Activated naive CD4-positive, alpha-beta T cell treated with anti-CD3 and anti-CD28 coated beads, Interleukin-2, amount 10 ng/mL, durations not matched to agents 7 days and 5 days (primary cell): ENCODE measurements at places on chromosomes 7 and 10.
A peak's percentile ranks its signal among the peaks of the same experiment; 100 is the strongest.

DNA sequence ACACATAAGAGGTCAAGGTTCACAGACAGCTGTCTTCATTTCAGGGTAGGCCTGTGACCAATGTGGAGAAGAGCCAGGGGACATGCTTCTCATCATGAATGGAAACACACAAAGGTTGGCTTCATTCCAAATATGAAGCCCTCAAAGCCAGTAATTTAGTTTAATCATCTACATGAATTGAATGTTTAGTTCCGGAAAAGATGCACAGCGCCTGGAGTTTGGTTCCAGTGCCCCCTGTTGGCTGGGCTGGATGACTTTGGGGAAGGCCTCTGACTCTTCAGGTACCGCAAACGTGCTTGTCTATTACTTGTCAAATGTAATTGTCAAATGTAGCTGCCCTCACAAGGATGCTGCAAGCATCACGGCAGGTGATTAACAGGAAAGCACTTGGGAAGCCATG lies 130.7 kb downstream of the ADRA2A start:
- DNase-seq: peak; percentile 56
- no peak overlapping the region for H3K4me3 ChIP-seq
- H3K27me3 ChIP-seq: peaks cover 32% of the 10 kb centered on the region
- H3K4me1 ChIP-seq: no peaks in the 10 kb centered on the region
- H3K27ac ChIP-seq: no peak overlapping the region

DNA sequence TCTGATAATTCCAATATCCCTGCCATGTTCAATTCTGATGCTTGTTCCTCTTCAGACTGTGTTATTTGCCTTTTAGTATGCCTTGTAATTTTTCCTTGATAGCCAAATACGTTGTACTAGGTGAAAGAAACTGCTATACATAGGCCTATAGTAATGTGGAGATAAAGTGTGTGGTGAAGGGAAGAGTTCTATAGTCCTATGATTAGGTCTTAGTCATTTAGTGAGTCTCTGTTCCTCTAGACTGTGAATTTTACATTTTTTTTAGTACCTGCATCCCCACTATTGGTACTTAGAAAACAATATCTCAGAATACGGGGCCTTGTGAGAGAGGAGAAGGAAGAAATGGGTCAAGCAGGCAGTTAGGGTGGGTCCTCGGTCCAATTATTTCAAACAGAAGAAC lies 59.6 kb upstream of the SEMA3E start:
- H3K4me3 ChIP-seq: no peak overlapping the region
- H3K4me1 ChIP-seq: no peaks in the 10 kb centered on the region
- H3K27ac ChIP-seq: no peak overlapping the region
- no peaks in the 10 kb centered on the region for H3K36me3 ChIP-seq
- H3K27me3 ChIP-seq: no peaks in the 10 kb centered on the region
- no peak for DNase-seq

GRCh38 chr10:21517134-21518031 lies 8.1 kb downstream of the SKIDA1 start:
- H3K27me3 ChIP-seq: peaks cover 85% of the 10 kb centered on the region
- DNase-seq: peak; percentile 49
- H3K36me3 ChIP-seq: peaks cover 3% of the 10 kb centered on the region
- peak overlapping the region; percentile 79 for H3K4me3 ChIP-seq
- H3K4me1 ChIP-seq: peaks cover 44% of the 10 kb centered on the region
- no peak overlapping the region for H3K27ac ChIP-seq

DNA sequence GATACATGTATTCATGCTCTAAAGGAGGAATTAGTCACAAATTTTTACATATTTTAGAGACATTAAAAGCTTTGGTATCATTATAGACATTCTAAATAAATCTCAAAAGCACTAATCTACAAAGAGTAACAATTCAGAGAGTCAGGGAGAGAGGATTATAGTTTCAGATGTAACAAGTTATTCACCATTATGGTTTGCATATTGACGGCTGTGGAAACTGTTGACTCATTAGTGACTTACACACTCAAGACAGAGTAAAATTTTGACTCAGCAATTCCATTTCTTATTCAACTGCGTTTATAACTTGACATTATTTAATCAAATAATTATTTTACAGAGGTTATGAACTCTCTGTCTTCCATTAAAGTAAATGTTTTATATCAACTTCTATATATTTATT lies 95.4 kb upstream of the SEMA3C start:
- H3K36me3 ChIP-seq: no peaks in the 10 kb centered on the region
- DNase-seq: no peak
- no peak overlapping the region for H3K4me3 ChIP-seq
- H3K4me1 ChIP-seq: no peaks in the 10 kb centered on the region

DNA sequence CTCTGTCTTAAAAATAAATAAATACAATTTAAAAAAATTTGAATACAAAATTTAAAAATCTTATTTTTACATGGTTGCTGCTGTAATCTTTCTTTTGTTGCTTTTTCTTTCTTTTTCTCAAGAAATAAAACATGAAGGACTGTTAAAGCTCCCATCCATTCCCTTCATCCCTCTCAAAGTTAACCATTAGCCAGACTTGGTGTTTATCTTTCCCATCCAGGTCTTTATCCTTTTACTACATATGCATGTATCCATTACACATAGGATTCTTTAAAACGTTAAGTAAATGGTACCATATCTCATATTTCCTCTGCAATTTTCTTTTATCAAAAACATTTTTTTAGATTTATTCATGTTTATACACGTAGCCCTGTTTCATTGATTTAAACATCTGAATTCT lies 70.1 kb downstream of the CREB3L2 start:
- no peak overlapping the region for H3K27ac ChIP-seq
- no peaks in the 10 kb centered on the region for H3K27me3 ChIP-seq
- DNase-seq: no peak

DNA sequence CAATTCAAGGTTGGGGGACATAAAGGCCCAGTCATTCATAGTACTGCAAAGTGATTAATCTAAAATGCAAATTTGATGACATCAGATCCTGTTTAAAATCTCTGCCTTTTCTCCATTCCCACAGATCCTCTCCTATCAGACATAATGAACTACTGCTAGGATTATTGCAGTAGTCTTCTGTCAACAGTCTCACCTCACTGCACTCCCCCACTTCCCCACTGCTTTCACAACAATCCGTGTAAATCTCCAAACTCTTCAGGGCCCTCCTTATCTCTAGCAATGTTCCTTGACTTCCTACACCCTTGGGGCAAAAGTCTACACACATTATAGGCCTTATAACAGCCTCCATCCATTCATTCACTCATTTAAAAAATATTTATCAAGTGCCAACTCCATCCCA lies 112.4 kb downstream of the KBTBD2 start:
- no peak overlapping the region for H3K4me3 ChIP-seq
- no peaks in the 10 kb centered on the region for H3K36me3 ChIP-seq
- H3K4me1 ChIP-seq: no peaks in the 10 kb centered on the region

GRCh38 chr7:101085162-101085964 lies at the start of gene TRIM56:
Gene TRIM56, plus strand, starts transcription at chr7:101085481. Its CDS starts 1,832 bp downstream, at chr7:101087313.
- H3K4me3 ChIP-seq: peak within 1 kb of the TSS; percentile 99
- DNase-seq: peak; percentile 91
- peaks cover 23% of the 10 kb centered on the region for H3K36me3 ChIP-seq
- peaks cover 39% of the 10 kb centered on the region for H3K4me1 ChIP-seq
- peak within 1 kb of the TSS; percentile 98 for H3K27ac ChIP-seq

DNA sequence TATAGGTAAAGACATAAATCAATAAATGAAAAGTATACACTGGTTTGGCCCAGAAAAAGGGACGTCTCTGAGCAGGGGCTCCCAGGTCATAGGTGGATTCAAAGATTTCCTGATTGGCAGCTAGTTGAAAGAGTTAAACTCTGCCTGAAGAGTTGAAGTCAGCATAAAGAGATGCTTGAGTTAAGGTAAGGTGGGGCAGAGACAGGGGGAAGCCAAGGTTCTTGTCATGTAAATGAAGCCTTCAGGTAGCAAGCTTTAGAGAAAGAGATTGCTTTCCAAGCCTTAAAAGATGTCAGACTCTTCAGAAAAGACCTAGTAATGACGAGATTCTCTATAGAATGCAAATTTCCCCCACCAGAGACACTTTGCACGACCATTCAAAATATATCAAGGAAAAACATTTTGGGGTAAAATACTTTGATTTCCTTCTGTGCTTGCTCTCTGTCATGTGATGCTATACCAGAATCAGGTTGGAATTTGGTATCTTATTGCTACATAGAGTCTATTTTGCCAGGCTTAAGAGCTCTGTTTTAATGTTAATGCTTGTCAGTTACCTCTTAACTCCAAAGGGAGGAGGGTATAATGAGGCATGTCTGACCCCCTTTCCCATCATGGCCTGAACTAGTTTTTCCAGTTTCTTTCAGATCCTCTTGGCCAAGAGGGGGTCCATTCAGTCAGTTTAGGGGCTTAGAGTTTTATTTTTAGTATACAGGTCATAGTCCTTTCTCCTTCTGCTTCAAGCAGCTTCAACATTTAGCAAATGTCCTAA lies 429.6 kb downstream of the ADRA2A start:
- no peak for DNase-seq
- no peak overlapping the region for H3K27ac ChIP-seq
- no peaks in the 10 kb centered on the region for H3K27me3 ChIP-seq
- no peaks in the 10 kb centered on the region for H3K4me1 ChIP-seq
- H3K36me3 ChIP-seq: no peaks in the 10 kb centered on the region
- no peak overlapping the region for H3K4me3 ChIP-seq

DNA sequence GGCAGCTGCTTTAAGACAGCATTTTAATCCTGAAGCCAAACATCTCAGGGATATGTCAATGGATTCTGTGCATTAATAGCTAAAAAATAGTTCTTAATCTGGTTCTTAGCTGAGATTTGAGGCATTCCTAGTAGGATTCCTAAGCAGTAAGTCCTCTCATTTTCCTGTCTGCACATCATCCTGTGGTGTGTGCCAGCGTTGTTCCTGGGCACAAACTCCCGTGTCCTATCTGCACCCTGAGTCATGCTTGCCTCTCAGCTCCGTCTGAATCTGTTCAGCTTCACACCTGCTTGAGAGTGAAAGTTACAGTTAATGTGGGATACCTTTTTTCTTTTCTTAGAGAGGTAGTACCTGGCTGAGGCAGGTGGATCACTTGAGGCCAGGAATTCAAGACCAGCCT lies 19.5 kb downstream of the BAG3 start:
- no peaks in the 10 kb centered on the region for H3K27me3 ChIP-seq
- H3K4me3 ChIP-seq: no peak overlapping the region
- H3K36me3 ChIP-seq: peaks cover 31% of the 10 kb centered on the region
- H3K27ac ChIP-seq: no peak overlapping the region
- H3K4me1 ChIP-seq: peaks cover 12% of the 10 kb centered on the region

GRCh38 chr7:66110856-66111255 lies 3.8 kb upstream of the CRCP start:
- H3K4me1 ChIP-seq: peaks cover 15% of the 10 kb centered on the region
- H3K36me3 ChIP-seq: peaks cover 8% of the 10 kb centered on the region
- H3K27ac ChIP-seq: no peak overlapping the region
- peaks cover 3% of the 10 kb centered on the region for H3K27me3 ChIP-seq
- H3K4me3 ChIP-seq: no peak overlapping the region
- DNase-seq: no peak

DNA sequence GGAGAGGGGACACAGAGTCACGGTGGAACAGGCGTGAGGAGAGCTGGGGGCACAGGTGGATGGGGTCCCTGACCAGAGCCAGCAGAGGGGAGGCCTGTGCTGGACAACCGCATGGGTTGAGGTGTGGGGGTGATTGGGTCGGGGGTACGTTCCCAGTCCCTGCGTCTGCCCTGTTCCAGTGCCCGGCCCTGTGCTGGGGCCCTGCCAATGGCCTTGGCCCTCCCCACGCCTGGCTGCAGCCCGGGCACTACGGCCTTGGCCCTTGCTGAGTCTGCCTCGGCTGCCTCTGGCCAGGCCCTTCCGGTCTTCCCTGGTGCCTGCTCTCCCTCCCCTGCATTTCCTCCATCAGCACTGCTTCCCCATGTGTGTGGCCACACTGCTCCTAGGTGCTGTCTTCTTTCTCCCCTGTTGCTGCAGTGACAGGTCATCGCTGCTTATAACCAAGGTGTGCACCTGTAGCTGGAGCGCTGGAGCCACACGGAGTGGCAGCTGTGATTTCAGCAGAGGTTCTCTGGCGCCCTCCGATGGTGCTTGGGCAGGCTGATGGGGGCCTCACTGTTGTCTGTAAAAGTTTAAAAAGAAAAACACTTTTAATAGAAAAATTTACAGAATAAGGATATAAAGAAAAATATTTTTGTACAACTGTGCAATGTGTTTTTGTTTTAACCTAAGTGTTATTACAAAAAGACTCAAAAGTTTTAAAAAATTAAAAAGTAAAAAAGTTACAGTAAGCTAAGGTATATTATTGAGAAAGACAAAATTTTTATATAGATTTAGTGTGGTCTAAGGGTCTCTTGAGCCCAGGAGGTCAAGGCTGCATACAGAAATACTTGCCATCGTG lies 45.2 kb upstream of the BHLHA15 start:
- H3K36me3 ChIP-seq: no peaks in the 10 kb centered on the region
- peak; percentile 74 for DNase-seq
- no peak overlapping the region for H3K27ac ChIP-seq
- H3K27me3 ChIP-seq: no peaks in the 10 kb centered on the region
- H3K4me1 ChIP-seq: peaks cover 13% of the 10 kb centered on the region

DNA sequence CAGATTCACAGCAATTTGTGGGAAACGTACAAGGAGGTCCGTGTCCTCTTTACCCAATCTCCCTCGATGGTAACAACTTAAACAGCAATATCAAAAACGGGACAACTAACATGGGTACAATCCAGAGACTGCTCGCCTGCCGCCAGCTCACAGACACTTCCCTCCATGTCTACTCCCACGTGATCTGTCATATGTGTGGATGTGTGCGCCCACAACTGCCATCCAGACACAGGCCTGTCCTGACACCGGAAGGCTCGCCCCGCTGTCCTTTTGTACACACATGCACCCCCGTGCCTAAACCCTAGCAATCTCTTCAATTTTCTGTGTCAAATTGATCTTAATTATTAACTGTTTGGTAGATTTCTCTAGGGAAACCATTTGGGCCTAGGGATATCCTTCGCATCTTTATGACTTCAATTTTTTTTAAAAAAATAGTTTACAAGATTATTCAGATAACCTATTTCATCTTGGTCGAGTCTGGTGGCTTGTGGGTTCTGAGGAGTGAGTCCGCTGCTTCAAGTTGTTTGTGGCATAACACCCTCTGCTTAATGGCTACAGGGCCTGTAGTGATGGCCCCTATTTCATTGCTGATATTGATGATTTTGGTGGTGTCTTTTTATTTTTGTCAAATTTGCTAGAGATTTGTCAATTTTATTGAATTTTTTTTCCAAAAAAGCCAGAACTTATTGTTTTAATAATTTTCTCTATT lies 260.6 kb downstream of the MAD1L1 start:
- H3K4me3 ChIP-seq: no peak overlapping the region
- no peak overlapping the region for H3K27ac ChIP-seq
- H3K27me3 ChIP-seq: no peaks in the 10 kb centered on the region
- H3K36me3 ChIP-seq: peaks cover 20% of the 10 kb centered on the region
